EL (cell line): ENCODE measurements at places on chromosomes 3 and 15.

- DNase-seq = peak; percentile 38
These were observed 7.7 kb downstream of the TNK2 start for GRCh38 chr3:195900436-195901355.

DNA sequence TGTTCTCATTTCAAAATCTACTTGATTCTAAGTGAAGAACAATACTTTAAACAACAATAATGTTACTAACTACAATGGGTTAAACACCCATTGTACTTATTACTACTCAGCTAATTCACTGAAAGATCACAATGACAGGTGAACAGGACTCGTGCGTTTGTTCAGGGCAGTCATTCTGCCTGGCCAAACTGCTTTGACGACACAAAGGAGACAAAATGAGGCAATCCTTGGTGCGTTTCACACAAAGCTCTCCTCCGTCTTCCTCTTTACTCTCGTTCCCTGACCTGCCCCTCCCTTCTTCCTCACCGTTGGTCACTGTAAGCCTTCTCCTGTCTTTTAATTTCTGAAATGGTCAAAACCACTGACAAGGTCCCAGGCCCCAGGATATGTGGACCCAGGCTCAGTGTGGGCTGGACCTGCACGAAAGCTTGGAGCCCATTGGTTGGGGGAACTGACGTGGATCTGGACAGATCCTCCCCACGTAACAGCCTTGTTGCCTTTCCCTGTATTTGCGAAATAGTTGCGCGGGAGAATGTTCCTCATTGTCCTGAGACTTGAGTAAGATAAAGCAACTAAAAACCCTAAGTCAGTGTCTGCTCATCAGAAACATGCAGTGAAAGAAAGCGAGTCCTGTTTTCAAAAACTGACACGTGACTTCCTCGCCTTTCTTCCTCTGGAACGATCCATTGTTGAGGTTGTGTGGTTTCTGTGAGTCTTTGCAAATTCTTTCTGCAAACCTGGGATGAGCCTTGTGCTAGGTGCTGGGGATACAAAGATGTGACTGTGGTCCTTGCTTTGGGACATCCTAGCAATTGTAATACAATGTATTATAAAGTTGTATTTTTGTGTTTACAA lies 147.1 kb upstream of the RGMA start:
- DNase-seq = no peak

DNA sequence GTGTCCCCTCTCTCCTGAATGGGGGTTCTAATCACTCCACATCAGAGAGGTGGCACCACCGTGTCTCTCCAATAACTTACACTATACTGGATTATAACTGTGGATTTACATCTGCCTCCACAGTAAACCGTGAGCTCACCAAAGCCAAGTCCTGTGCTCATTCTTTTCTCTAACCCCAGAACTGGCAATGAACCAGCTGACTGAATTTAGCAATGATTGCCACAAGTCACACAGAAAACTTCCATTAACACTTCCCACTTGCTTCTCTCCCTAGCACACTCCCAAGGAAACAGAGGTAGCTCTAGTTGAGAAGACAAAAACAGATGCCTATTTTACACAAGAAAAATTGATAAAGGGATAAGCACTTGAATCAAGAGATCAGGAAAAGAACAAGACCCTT lies 361.3 kb downstream of the ULK4 start:
- no peak for DNase-seq

DNA sequence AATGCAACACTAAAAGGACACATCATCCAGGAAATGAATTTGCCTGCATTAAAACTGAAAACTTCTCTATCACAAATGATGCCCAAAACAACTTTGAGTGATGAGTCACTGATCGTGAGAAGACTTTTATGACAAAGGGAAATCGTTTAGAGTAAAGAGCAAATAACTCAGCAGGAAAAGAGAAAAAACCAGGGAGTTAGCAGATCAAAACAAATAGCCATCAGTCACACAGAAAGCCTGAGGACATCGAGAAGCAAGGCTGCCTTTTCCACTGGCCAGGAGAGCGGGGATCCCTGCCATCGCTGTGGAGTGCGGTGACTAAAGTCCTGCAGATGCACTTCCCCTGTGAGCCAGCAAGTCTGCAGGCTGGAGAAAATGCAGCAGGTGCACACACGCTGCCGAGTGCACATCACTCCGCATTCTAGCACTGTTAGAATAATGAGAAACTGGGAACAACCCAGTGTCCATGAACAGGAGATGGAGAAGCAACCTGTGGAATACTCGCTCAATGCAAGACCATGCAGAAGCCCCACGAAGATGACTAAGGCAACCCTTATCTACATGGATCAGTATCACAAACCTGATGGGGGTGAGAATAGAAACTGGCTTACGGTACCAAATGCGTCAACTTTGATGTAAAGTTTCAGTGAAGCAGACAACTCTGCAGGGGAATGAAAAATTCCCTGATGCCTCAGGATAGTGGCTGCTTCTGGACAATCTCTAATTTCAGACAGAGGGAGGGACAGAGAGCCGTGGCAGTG lies 86.4 kb downstream of the NSMCE3 start:
- DNase-seq = peak; percentile 36

DNA sequence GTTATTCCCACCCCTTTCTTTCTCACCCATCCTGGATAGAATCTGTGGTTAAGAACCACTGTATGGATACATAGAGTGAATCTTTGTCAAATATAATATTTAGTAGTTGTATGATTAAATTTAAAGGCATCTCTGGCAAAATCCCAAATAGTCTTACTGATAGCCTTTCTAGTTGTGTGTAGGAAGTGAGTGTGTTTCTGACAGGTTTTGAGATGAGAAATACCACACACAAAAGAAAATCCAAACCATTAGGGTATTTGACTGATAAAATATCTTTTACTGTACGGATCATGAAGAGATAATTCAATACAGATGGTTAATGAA lies 44.7 kb upstream of the PLCL2 start:
- DNase-seq = peak; percentile 20
